ENCODE measurements at places on chromosomes 5 and 9. TPM values are rescaled to one million over a fixed set of nuclear protein-coding genes. Genes with fewer than 3 reads are reported as not detected.
A peak's percentile ranks its signal among the peaks of the same experiment; 100 is the strongest.

- DNase-seq, result no peak
Observed at GRCh38 chr5:173782671-173783101, 105.5 kb upstream of the CPEB4 start.

The NRARP gene
- 1.7 TPM for polyA plus RNA-seq

- DNase-seq, result no peak
Observed at GRCh38 chr5:68464424-68464823, 248.9 kb downstream of the PIK3R1 start.

DNA sequence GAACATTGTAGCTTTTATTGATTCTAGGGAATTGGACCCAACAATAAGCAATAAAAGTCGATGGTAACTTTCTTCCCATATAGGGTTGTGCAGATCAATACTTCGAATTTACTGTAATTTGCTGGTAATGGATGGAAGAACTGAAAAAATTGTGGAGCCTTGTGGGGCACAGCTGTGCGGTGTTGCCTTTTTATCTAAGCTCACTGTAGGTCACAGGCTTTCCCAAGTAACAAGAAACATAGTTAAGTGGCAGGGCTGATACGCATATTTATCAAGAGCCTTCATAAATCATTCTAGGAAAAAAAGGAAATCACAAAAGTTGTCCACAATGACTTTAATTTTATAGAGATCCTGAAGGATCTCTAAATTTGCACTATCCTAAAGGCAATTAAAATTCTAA lies 292.9 kb downstream of the MAST4 start:
- no peak for DNase-seq

DNA sequence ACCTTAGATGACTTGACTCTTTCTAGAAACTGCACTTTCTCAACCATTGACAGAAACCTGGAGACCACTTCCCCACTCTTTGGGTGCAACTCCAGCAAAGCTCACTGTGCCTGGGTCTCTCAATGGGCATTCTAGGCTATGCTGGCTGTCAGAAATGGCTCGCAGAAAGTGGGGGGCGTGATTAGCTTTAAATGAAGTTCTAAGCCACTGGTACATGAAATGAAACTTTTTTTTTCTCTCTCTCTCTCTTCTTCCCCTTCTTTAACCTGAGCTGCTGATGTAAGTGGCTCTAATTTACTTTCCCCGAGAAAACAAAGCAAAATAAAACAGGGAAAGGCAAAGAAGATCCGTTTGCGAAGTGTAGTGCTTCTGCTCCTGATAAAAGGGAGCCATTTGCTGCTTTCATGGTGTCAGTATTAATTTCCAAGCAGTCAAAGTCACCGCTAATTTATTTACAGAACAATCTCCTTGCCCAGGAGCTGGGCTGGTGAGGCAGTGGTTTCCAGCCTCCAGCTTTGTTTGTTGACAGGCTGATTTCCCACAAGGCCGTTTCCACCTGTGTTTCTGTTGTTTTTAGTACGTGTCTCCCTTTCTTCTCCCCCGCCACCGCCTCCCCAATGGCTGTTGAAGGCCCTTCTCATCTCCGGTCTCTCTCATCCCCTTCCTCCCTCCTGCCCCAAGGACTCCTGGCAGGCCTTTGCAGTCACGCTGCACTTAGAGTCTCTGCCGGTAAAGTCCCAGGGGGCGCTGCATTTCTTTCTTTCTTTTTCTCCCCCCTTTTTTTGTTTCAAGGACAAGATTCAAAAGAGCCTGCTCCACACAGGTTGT lies 422.9 kb downstream of the EBF1 start:
- no peak for DNase-seq

The STK10 gene
- 7.2 TPM for polyA plus RNA-seq

GRCh38 chr9:121686930-121687541 lies 35.6 kb downstream of the DAB2IP start:
- peak; percentile 82 for DNase-seq

The GPX3 gene
- polyA plus RNA-seq, result 27,893 TPM

GRCh38 chr9:133264235-133264764 lies 10.7 kb downstream of the ABO start:
- DNase-seq, result no peak

The ARHGEF37 gene
- polyA plus RNA-seq, result 6.9 TPM

The SPATA31E1 gene
- polyA plus RNA-seq, result not detected

The GDF9 gene
- polyA plus RNA-seq, result 0.88 TPM

- no peak for DNase-seq
Observed at GRCh38 chr9:37531699-37532098, 44.5 kb downstream of the FBXO10 start.

The ADRB2 gene
- 0.92 TPM for polyA plus RNA-seq

GRCh38 chr9:114373960-114374730 lies 13.6 kb downstream of the AKNA start:
- DNase-seq, result no peak

DNA sequence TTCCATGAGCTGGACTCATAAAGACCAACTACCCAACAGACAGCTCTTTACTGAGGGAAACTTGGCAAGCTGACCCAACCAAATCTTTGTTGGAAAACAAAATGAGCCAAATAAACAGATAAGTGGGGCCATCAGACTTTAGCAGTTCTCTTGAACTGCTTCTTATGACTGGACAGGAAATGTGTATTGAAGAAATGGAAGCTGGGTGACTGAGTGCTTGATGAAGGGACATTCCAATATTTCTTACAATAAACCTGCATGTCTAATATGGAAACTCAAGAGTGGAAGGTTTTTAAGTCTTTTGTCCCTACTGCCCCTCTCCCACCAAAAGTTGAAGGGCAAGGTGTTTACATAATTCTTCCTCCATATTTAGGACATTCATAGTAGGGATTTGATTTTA lies 218.8 kb upstream of the NR4A3 start:
- no peak for DNase-seq

DNA sequence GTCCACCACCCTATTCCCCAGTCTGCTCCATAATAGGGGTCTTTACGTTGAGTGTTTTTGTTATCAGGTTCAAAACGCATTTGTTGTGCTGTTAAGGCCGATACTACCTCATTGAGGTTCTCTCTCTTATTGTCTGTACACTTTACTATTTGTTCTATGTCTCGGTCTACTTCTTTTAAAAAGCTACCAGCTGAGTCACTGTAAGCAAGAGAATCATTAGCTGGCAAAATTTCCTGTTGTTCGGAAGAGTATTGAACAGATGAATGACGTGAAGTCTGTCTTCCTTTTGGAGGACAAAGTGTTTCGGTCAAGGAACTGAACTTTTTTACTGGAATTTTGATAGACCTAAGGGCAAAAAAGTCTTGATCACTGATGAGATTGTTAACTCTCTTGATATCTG lies 10.3 kb downstream of the LYSMD3 start:
- DNase-seq, result no peak

DNA sequence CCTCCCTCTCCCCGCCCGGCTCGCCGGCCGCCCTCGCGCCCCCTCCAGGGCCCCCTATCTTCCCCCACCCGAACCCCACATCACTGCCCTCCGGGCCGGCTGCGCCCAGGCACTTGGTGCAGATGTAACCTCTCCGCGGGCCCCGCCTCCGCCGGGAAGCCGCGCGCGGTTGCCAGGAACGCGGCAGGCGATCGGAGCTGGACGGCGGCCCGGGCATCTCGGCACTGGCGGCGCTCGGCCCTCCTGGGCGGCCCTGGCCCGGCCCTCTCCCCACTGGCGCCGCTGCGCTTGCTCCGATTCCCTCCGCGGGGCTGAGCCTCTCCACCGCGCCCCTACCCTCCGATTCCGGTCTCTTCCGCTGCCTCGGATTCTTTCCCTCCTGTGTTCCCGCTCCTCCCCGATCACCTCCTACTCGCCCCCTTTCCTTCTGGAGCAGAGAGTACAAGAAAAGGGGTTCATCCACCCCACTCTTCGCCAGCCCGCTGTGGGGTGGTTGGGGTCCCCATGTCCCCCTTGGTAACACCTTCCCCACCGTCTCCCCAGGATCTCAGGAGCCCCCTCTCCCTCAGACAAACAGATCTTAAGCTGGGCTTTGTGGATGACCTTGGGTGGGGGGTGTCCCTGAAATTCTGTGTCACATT lies 70.6 kb downstream of the C9orf50 start:
- DNase-seq, result peak; percentile 96

- DNase-seq, result no peak
Observed at GRCh38 chr9:125854553-125855275, 107.5 kb downstream of the PBX3 start.

DNA sequence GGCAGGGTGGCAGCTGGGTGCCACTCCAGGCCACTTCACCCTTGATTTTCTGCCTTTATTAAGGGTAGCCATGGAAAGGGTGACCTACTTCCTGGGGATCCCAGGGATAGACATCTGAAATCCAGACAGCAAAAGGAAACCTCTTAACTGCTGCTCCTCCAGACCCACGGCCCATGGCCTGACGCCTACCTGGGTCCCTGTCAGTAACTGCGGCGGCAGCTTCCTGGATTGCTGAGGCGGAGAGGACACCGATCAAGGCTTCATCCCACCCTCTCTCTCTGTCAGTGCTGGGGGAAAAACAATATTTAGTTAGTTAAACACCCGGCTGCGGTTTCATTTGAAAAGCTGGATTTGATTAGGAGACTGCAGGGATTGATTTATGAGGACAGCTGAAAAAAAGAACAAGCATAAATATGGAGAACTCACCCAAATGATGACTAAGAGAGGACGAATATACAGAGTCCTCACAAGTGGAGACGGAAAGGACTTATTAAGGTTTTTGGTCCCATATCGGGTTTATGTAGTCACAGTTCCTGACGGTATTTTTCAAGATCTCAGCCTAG lies 158.7 kb upstream of the KLF4 start:
- no peak for DNase-seq

DNA sequence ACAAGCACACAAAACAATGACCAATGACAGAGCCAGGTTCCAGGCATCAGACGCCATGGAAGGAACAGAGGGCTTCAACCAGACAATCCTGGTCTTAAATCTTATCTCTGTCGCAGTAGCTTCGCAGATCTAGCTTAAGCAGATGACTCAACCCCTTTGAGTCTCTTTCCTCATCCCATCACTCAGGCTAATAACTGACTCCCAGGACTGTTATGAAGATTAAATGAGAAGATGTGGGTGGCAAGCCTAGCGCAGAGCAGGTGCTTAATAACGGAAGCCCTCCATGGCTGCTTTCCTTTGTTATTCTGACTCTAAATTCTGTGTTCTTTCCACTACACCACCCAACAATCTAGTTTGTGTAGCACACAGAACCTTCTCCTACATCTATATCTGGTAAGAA lies 110.9 kb downstream of the SLC24A2 start:
- DNase-seq, result no peak

DNA sequence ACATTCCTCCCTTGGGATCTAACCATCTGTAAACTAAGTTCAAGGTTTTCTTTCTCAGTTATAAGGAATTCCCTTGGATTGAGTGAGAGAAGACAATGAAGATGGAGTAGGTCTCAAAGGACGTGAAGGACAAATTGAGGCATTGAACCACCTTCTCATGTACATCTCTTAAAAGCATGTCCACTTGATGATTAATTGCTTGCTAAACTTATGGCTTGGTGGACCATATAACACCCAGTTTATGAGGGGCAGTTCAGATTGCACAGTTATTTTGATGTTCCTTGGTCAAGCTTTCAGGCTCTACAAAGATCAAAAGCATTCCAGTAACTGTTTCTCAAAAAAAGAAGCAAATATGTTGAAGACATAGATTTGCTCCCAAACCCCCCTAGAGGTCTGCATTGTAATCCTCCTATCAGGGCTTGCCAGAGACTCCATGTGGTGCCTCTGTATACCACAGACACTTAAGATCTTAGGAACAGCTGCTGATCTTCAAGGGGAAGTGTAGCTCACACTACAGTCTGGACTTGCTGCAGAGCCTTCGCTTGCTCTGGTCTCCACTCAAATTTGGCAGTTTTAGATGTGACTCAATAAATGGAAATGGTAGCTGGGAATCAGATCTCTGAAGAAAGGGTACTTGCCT lies 56.9 kb upstream of the ALDH1A1 start:
- DNase-seq, result peak; percentile 11

- DNase-seq, result no peak
Observed at GRCh38 chr5:143896966-143897365, 85.0 kb downstream of the HMHB1 start.

- no peak for DNase-seq
Observed at GRCh38 chr9:14379280-14379679, 65.3 kb upstream of the NFIB start.

- DNase-seq, result no peak
Observed at GRCh38 chr9:37040508-37041127, 6.5 kb upstream of the PAX5 start.

The SLCO6A1 gene
- not detected for polyA plus RNA-seq

The WNT8A gene
- polyA plus RNA-seq, result not detected

All from kidney (tissue), 22 donors.